CD4-positive, CD25-positive, alpha-beta regulatory T cell (primary cell): ENCODE measurements at places on chromosomes 13 and 19.

GRCh38 chr19:45771311-45771933, 2.4 kb upstream of the SIX5 start:
- DNase-seq: no peak

DNA sequence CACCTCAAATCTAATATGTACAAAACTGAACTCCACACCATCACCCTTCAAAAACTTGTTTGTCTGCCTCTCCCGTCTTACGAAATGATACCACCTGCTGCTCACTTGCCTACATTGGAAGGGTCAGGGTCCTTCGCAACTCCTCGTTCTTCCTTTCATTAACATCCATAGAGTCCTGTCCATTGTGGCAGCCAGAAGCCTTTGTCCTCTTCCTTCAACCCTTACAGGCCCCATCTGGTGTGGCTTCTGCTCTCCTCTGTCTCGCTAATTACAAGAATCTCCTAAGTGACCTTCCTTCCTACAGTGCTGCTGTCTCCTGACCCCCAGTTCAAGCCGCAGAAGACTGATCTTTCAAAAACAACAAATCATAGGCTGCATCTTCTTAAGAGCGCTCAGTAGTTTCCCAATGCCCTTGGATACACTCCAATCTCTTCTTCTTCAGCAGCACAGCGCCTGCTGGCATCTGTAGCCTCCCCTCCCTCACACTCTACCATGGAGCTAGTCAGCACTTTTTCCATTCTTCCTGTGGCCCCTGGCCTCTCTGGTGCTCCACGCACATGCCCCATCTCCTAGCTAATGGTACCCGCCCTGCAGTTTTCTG, 382.7 kb downstream of the LIG4 start:
- no peak for DNase-seq

GRCh38 chr19:34676697-34677385, at the start of gene SCGB2B2:
SCGB2B2 (minus strand) TSS chr19:34677159; CDS start chr19:34594563, 82,596 bp downstream.
- peak; percentile 68 for DNase-seq

DNA sequence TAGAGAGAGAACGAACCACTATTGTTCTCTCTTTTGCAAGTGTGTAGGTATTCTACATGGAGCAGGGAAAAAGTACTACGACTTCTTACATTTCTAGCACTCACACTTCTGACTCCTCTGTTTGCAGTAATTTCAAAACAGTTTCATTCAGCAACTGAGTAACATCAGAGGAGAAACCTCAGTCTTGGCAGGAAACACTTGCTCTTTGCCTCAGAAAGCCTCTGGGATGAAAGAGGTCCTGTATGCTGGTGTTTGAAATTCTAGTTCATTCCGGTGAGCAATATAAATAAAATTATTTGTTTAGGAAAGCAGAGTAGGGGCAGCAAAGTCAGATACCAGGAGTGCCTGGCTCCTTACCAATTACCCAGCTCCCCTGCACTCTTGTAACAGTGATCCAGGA, 595.5 kb downstream of the TBC1D4 start:
- DNase-seq: no peak

- no peak for DNase-seq
Observed at GRCh38 chr13:42524487-42525034, 49.4 kb upstream of the TNFSF11 start.

- DNase-seq: no peak
Observed at GRCh38 chr13:74747186-74747955, 613.2 kb upstream of the KLF12 start.

DNA sequence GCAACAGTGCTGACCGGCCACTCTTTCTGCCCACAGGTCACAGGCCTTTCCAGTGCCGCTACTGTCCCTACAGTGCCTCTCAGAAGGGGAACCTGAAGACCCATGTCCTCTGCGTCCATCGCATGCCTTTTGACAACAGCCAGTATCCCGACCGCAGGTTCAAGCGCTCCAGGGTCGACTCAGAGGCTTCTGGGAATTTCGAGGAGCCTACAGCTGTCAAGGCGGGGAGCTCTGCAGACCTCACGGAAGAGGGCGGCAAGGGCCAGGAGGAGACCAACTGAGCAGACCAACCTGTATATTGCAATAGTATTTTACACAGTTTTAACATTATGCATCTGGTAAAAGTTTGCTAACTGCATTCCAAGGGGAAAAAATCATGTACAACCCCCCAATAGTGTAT, 338.5 kb downstream of the ZNF536 start:
- DNase-seq: no peak

- no peak for DNase-seq
Observed at GRCh38 chr13:60572003-60572798, 175.2 kb downstream of the TDRD3 start.

- DNase-seq: no peak
Observed at GRCh38 chr19:5892772-5893275, 10.8 kb downstream of the NDUFA11 start.

- no peak for DNase-seq
Observed at GRCh38 chr13:30388406-30389283, 33.6 kb upstream of the UBE2L5 start.

GRCh38 chr13:46025157-46025556, 27.4 kb downstream of the ZC3H13 start:
- DNase-seq: no peak

DNA sequence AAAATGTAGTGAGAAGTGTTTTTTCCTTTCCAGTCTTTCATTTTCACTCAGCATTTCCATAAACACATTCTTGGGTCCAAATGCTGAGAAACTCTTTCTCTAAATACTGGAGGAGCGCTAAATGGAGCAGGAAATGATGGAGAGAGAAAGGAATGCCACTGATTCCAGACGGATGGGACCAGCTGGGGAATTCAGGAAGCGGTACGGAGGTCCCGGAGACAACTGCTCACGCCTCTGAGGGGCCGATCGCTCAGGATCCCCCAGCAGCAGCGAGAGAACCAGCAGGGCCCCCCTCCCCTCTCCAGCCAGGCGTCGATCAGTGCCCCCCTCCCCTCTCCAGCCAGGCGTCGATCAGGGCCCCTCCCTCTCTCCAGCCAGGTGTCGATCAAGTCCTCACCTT, 13.2 kb downstream of the RASA3 start:
- DNase-seq: no peak

- DNase-seq: peak; percentile 36
Observed at GRCh38 chr19:53772943-53773342, 51.2 kb downstream of the NLRP12 start.

- no peak for DNase-seq
Observed at GRCh38 chr13:29991343-29991742, 140.9 kb upstream of the UBL3 start.

GRCh38 chr19:49136771-49137171, 17.4 kb downstream of the PPFIA3 start:
- no peak for DNase-seq

- peak; percentile 32 for DNase-seq
Observed at GRCh38 chr13:77810430-77810829, 108.2 kb downstream of the EDNRB start.

DNA sequence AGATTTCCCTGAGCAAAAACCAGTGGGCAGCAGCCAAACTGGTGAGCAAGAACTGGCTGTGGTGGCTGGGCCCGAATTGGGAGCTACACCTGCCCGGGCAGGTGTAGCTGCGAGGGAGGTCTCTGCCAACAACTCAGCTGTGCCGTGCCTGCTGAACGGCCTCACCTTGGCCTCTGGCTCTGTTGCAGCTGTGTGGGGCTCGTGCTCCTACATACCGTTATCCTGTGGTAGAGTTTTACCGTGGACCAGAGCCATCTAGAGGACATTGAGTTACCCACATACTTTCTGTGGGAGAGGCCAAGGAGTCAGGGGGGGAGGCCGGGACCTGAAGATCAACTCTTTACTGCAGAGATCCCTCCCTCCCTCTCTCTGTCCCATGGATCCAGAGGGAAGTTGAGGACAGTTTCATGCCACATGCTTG, 113.2 kb downstream of the TM9SF2 start:
- peak; percentile 61 for DNase-seq

GRCh38 chr13:21015284-21015683, 46.1 kb downstream of the LATS2 start:
- DNase-seq: no peak

DNA sequence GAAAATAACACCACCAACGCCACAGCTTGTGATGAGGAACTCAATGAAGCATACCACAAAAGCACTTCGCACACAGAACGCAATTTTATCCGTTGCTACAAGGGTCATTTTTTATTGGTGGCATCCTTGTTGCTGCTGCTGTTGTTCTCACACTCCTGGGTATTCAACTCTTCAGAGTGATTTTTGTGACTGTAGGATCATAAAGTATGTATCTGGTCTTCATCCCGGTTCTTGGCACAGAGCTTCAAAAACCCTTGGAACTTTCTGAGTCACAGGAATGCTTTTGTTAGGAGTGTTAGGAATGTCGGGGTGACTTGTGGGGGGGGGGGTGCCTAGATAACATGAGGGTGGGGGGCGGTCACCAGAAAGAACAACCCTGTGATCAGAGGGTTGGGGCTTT, 108.4 kb downstream of the ZNF557 start:
- DNase-seq: no peak

GRCh38 chr13:73096638-73097037, 37.8 kb downstream of the KLF5 start:
- no peak for DNase-seq

GRCh38 chr19:16078759-16079707, 2.7 kb downstream of the TPM4 start:
- DNase-seq: peak; percentile 87

- DNase-seq: no peak
Observed at GRCh38 chr13:41674246-41674645, 216.9 kb downstream of the RGCC start.

DNA sequence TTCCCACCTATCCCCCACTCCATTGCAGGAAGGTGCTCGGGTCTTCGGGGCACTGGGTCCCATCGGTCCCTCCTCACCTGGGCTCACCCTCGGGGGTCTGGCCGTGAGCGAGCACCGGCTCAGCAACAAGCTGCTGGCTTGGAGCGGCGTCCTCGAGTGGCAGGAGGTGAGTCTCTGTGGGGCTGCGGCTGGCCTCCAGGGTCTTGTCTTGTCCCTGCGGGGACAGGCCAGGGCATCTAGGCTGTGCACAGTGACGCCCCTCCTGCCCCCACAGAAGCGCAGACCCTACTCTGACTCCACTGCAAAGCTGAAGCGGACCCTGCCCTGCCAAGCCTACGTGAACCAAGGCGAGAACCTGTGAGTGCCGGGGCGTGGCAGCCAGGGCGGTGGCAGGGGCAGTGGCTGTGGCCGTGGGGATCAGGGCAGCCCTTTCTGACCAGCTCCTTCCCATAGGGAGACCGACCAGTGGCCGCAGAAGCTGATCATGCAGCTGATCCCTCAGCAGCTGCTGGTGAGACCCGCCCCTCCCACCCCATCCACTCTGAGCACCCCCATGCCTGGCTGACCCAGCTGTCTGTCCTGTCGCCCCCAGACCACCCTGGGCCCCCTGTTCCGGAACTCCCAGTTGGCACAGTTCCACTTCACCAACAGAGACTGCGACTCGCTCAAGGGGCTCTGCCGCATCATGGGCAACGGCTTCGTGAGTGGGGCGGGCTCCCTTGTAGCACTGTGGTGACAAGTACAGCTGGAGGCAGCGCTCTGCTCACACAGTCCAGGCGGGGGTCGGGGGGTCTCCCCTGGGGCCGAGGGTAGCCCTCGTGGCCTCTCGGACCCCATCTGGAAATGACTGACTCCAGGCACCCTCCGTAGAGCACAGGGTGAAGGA, 3.7 kb downstream of the PTOV1 start:
- no peak for DNase-seq

- DNase-seq: no peak
Observed at GRCh38 chr13:40931719-40932118, 87.4 kb downstream of the ELF1 start.

GRCh38 chr13:49326222-49326917, 78.6 kb downstream of the CDADC1 start:
- DNase-seq: no peak

DNA sequence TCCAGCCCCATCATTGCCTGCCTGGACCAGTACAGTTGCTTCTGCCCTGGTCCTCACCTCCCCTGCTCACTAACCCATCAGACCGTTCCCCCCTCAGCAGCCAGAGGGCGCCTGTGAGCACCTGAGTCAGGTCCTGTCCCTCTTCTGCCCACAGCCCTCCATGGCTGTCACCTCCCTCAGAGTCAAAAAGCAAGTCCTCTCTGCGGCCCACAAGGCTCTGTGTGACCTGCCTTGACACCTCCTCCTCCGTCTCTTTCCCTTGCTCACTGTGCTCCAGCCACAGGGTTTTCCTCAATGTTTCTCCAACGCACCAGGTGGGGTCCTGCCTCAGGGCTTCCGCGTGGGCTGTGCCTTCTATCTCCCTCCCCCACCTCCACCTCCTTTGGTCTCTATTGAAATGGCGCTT, 29.4 kb upstream of the PTPRS start:
- DNase-seq: peak; percentile 37
